ENCODE measurements at places on chromosomes 7 and 10. TPM values are rescaled to one million over a fixed set of nuclear protein-coding genes. Genes with fewer than 3 reads are reported as not detected.

GCK gene
- not detected for total RNA-seq

CCDC172 gene
- total RNA-seq, result not detected

OPALIN gene
- total RNA-seq, result not detected

ADAMTS14 gene
- total RNA-seq, result not detected

LRRC18 gene
- total RNA-seq, result not detected

CALML5 gene
- total RNA-seq, result not detected

FAM13C gene
- total RNA-seq, result not detected

DNAJB6 gene
- 250 TPM for total RNA-seq

CALHM1 gene
- total RNA-seq, result not detected

ATXN7L1 gene
- total RNA-seq, result 78.9 TPM

Measured in CD4-positive, CD25-positive, alpha-beta regulatory T cell (primary cell).